Natural killer cell treated with Interleukin-12 subunit alpha and Interleukin-12 subunit beta and Interleukin-15 and Interleukin-18, amount 100 ng/mL, for 72 hours (primary cell): ENCODE measurements at places on chromosomes 5 and 9. TPM values are rescaled to one million over a fixed set of nuclear protein-coding genes. Genes with fewer than 3 reads are reported as not detected.

GRCh38 chr9:123276551-123276950, 8.2 kb upstream of the STRBP start:
- peaks cover 15% of the 10 kb centered on the region for H3K27me3 ChIP-seq
- no peaks in the 10 kb centered on the region for H3K4me1 ChIP-seq
- no peak for DNase-seq
- no peak overlapping the region for H3K4me3 ChIP-seq

DNA sequence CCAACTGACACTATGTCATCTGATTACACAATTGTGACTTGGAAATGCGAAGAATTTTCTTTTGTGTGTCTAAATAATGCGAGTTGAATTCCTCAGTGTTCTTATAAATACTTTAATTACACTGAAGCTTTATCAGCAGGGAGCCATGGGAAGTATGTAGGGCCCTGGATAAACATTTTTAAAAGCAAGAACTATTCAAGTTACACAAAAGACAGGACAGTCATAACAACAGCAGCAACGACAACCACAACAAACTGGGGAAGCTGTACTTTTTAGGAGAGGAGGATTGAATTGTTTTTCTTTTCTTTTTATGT, 250.3 kb upstream of the ZNF608 start:
- H3K36me3 ChIP-seq: no peaks in the 10 kb centered on the region
- no peaks in the 10 kb centered on the region for H3K4me1 ChIP-seq
- no peak for DNase-seq
- no peak overlapping the region for H3K27ac ChIP-seq

DNA sequence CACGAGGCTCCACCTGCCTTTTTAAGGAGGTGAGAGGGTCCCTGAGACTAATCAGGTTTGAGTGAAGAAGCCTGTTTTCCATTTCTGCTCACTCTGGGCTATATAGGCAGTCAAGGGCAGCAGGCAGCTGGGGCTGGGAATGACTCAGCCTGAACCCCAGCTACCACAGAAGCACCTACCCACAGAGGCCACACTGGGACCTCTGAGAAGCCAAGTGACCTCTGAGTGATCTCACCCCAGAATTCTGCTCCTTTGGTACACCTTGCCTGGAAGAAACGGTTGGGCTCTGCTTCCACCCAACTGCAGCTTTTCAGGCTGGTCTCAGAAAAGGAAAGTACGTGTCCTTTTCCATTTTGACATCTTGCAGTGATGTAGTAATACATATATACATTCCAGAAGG, 6.8 kb downstream of the FAM219A start:
- H3K27me3 ChIP-seq: no peaks in the 10 kb centered on the region
- DNase-seq: no peak
- no peaks in the 10 kb centered on the region for H3K36me3 ChIP-seq
- H3K27ac ChIP-seq: peak overlapping the region; percentile 43
- H3K4me1 ChIP-seq: peaks cover 35% of the 10 kb centered on the region

- H3K27ac ChIP-seq: no peak overlapping the region
- H3K27me3 ChIP-seq: no peaks in the 10 kb centered on the region
- no peak overlapping the region for H3K4me3 ChIP-seq
- H3K4me1 ChIP-seq: no peaks in the 10 kb centered on the region
Observed at GRCh38 chr9:130885484-130886375, 10.9 kb downstream of the QRFP start.

GRCh38 chr9:93906195-93906880, 48.8 kb downstream of the BARX1 start:
- no peak for DNase-seq
- H3K36me3 ChIP-seq: no peaks in the 10 kb centered on the region
- H3K4me1 ChIP-seq: no peaks in the 10 kb centered on the region
- H3K27me3 ChIP-seq: peaks cover 15% of the 10 kb centered on the region

DNA sequence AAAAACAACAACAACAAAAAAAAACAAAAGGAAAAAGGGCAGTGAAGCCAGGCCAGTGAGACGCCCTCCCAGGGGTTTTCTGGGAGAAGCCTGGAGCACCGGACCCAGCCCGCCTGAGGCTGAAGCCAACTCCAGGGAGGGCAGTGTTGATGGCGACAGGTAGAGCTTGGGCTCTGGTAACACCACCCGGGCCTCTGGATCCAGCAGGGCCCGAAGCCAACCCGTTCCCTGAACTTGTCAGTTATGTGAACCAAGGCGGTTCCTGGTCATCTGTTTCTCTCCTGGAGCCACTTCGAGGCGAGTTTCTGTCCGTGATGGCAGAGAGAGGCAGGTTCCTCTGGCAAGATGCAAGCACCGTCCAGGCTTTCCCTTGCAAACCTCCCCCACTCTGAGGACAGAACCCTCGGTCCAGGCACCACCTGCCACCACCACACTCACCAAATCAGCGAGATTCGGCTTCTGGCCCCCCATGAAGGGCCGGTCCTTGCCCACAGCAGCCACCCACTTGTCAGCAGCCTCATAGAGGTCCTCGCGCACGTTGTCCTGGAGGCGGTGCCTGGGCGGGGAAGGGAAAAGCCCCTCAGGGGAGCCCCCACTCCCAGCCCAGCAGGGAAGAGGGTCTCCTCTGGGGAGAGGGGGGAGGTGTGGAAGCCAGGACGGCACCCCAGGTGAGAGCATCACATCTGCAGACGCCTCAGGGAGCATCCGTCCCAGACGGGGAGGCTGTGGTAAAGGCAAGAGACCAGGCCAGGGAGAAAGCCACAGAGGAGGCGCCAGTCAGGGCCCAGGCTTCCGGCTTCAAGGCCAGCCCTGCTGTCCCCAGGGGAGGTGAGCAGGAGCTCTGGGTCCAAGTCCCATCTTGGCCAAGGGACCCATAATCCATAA, 5.4 kb downstream of the PTGES2 start:
- no peaks in the 10 kb centered on the region for H3K27me3 ChIP-seq
- peak; percentile 57 for DNase-seq
- H3K27ac ChIP-seq: no peak overlapping the region
- H3K36me3 ChIP-seq: no peaks in the 10 kb centered on the region
- H3K4me3 ChIP-seq: no peak overlapping the region

DNA sequence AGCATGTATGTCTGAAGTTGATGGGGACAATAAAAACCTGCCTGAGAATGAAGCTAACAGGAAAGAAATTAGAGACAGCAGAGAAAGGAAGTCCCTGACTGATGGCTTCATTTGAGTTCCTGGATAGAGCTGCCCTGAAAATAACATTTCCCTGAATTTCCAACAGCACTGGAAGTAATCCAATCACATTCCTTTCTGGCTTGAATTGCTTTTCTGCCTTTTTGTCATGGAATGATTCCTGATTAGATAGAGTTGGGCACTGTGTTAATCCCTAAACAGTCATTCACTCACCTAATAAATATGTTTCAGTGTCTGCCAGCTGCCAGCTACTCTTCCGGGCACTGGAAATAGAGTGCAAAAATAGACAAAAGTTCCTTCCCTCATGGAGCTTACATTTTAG, 30.0 kb upstream of the SH3RF2 start:
- no peak for DNase-seq
- H3K4me3 ChIP-seq: no peak overlapping the region
- H3K36me3 ChIP-seq: no peaks in the 10 kb centered on the region
- H3K4me1 ChIP-seq: no peaks in the 10 kb centered on the region

DNA sequence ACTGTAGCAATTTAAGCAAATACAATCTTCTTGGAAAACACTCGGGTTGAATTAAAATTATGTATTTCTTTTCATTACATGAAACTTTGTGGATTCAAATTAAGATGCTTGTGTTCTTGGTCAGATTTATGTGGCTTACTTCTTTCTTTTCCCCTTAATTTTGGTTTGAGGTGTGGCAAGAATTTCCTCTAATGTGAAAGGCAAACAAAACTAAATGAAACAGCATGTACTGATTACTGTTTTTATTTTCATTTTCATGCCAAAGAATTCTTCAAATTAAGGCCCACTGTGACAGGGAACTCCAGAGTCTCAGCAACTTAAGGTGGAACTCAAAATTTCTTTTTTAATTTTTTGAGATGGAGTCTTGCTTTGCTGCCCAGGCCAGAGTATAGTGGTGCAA, at the start of gene OMD:
OMD (minus strand) TSS at position 132 of the 400 bp plus-strand sequence. CDS start 6,913 bp downstream, outside the sequence.
- no peak for DNase-seq
- no peaks in the 10 kb centered on the region for H3K4me1 ChIP-seq
- H3K4me3 ChIP-seq: no peak within 1 kb of the TSS
- H3K36me3 ChIP-seq: no peaks in the 10 kb centered on the region
- H3K27me3 ChIP-seq: no peaks in the 10 kb centered on the region
- no peak within 1 kb of the TSS for H3K27ac ChIP-seq

DNA sequence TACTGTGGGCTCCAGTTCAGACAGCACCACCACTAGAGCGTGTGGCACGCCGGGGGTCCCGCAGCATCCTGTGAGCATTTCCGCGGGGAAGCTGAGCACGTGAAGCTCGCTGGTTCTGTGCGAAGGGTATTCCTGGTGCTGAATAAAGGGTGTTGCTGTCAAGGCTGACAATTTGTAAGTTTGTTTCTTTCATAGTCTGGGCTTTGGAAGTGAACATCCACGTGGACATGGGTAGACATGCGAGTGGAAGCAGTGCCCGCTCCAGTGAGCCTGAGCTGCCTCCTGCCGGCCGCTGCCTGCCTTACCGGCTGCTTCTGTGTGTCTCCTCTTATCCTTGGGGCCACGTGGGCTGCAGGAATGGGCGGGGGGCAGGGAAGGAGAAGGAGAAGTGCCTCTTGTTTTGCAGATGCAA, 14.7 kb downstream of the NDUFS6 start:
- peak; percentile 44 for DNase-seq
- H3K4me1 ChIP-seq: peaks cover 2% of the 10 kb centered on the region
- H3K27me3 ChIP-seq: no peaks in the 10 kb centered on the region
- peaks cover 45% of the 10 kb centered on the region for H3K36me3 ChIP-seq
- H3K4me3 ChIP-seq: no peak overlapping the region
- no peak overlapping the region for H3K27ac ChIP-seq

GRCh38 chr5:133054697-133055471, 3.1 kb downstream of the HSPA4 start:
- no peak for DNase-seq
- H3K27me3 ChIP-seq: no peaks in the 10 kb centered on the region
- no peaks in the 10 kb centered on the region for H3K36me3 ChIP-seq
- peak overlapping the region; percentile 41 for H3K4me3 ChIP-seq
- peaks cover 37% of the 10 kb centered on the region for H3K4me1 ChIP-seq

DNA sequence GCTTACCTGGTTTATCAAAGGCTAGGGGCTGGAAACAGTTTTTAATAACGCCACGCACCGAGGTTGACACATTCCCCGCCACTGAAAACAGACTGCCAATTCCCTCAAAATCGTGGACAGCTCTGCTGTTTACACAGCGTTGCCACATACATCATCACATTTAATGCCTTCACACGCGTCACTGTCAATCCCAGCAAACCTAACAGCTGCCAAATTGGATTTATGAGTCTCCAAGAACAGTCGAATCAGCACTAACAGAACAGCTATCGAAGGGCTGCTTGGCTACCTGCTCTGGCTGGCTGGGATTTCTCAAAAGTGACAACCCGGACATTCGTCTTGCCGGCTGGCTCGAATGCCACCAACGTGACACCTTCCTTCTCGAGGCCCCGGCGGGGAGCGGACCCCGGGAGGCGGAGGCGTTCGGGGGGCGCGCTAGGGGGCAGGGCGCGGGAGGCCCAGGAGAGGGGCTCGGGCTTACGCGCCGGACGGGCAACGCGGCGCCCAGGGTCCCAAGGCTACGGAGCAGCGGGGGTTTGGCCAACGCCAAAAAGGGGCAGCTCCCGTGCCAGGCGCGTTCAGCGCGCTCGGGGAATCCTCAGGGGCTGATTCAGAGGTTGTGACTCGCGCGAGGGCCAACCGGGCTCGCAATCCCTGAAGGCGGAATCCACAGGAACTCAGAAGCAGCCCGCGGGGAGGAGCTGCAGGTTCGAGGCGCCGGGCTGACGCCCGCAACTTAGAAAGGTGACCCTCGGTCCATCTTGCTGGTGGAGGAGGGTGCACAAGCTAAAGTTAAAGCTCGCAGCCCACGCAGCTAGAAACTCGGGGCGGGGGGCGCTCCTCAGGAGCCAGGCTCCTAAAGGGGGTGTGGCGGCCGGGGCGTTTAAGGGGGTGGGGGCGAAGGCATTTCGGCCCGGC, 1.2 kb downstream of the CDC14B start:
- no peak for DNase-seq
- peak overlapping the region; percentile 40 for H3K4me3 ChIP-seq
- H3K4me1 ChIP-seq: peaks cover 5% of the 10 kb centered on the region
- no peaks in the 10 kb centered on the region for H3K36me3 ChIP-seq
- H3K27me3 ChIP-seq: peaks cover 45% of the 10 kb centered on the region

The ELL2 gene
- total RNA-seq: 110 TPM

The ADGRV1 gene
- 0.33 TPM for total RNA-seq

The PCDHAC2 gene
- total RNA-seq: not detected

The AUH gene
- 19.4 TPM for total RNA-seq

The CDKN2B-AS1 gene
- total RNA-seq: 2.4 TPM
